ENCODE measurements at places on chromosomes 5 and 9.

GRCh38 chr5:122608222-122608621 is 166.7 kb upstream of the SNX2 start:
- no peak for DNase-seq

- peak; percentile 37 for DNase-seq
Observed at GRCh38 chr5:68730220-68730978, 363.4 kb upstream of the SLC30A5 start.

GRCh38 chr5:168319774-168320173 is 28.3 kb downstream of the WWC1 start:
- peak; percentile 44 for DNase-seq

- DNase-seq = no peak
Observed at GRCh38 chr5:122705851-122706250, 69.0 kb upstream of the SNX2 start.

DNA sequence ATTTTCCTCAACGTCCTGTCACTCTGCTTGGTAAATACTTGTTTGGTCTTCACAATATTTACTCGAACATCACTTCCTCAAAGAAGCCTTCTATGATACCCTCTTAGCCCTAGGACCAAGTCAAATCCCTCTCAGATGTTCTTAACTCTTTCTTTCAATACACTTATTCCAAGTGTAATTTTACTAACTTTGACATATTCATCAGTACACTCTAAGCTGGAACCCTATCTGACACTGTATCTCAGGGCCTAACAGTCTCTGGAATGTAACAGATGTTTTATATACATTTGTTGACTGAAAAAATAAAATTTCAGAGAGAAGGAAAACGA is 19.6 kb downstream of the SIL1 start:
- DNase-seq = no peak

DNA sequence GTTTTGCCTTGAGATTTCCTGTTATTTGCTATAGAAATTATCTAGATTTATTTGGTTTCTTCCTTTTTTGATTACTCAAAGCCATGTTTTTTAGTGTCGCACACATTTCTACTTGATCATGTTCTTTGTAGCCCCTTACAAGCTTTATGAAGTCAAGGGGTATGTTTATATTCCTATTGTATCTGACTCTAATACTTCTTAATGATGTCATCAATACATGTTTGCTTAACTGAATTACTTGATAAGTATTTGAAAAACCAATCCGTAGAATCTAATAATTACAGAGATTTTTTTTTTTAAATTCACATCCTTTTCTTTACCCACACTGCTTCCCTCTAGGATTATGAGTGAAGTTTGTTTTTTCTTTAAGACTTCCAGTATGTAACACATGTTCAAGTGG is 53.0 kb downstream of the CDC42SE2 start:
- DNase-seq = no peak

- no peak for DNase-seq
Observed at GRCh38 chr9:117697046-117697445, 7.2 kb upstream of the TLR4 start.

GRCh38 chr5:142906863-142907671 is 136.9 kb downstream of the ARHGAP26 start:
- no peak for DNase-seq

- peak; percentile 35 for DNase-seq
Observed at GRCh38 chr5:95857185-95857945, 34.8 kb upstream of the GLRX start.

- DNase-seq = peak; percentile 36
Observed at GRCh38 chr5:150641824-150642566, 1.5 kb downstream of the SYNPO start.

- no peak for DNase-seq
Observed at GRCh38 chr9:4746278-4747030, 5.5 kb upstream of the AK3 start.

GRCh38 chr5:125847561-125847960 is 575.6 kb upstream of the GRAMD2B start:
- no peak for DNase-seq

DNA sequence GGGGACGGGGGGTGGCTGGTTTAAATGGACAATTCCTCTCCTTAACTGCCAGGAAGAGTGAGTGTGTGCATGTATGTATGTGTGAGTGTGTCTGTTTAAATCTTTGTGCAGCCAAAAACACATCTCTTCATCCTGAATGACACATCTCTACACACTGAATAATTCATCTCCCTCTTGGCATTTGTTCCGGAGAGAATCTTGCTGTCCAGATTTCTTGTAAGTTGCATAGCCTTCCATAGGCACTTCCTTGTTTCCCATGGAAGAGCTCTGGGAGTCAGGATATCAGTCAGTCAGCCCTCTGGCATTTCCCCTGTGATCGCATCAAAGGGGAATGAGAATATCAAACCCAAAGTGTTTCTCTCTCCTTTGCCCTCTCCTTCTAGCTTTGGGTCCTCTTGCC is 74.7 kb downstream of the WWC1 start:
- peak; percentile 95 for DNase-seq

DNA sequence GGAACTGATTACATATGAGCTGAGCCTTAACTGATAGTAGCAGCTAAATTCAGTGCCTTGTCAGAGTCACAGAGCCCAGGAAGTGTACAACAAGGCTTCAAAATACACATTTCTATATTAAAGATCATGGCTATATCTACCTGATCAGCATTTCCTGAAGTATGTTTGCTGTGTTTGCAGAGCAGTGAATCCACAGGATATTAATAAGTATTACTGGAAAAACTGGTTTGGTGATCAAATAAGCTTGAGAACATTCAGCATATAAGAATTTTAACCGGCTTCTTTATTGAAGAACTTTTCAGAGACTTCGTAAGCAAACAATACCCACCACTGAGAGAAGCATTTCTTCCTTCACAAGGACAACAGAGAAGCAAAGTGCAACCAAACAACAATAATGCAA is 227.0 kb downstream of the ELAVL2 start:
- no peak for DNase-seq

DNA sequence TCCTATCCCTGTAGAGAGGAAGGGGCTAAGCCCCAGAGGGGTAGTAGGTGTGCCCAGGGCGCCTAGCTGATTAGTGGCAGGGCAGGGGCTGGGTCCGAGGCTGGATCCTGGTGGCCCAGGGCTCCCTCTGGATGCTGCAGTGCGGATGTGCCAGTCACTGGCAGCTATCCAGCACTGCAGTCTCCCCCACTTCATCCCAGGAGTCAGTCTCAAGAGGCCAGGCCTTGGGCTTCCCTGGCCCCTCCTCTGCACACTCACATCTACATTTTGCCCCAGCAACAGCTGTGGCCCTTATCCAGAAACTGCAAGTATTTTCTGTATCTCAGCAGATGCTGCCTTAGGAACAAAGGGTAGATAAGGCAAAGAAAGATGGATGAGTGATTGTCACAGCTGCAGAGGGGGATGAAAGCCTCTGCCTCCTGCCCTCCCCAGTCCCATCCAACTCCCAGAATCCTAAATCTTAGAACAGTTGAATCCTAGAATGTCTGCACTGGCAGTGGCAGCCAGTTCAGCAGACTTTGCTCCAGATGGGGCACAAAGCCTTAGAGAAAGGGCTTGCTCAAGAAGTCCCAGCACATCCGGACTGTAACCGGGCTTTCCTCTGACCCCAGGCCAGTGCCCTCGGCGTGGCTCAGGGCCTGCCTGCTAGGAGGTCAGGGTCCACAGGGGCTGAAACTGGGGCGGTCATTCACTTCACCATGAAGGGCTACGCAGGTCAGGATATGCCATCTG is 1.6 kb downstream of the ANXA6 start:
- DNase-seq = peak; percentile 68

- DNase-seq = no peak
Observed at GRCh38 chr5:143733665-143734455, 78.1 kb upstream of the HMHB1 start.

GRCh38 chr5:134086943-134087305 is 27.6 kb upstream of the TCF7 start:
- DNase-seq = no peak

DNA sequence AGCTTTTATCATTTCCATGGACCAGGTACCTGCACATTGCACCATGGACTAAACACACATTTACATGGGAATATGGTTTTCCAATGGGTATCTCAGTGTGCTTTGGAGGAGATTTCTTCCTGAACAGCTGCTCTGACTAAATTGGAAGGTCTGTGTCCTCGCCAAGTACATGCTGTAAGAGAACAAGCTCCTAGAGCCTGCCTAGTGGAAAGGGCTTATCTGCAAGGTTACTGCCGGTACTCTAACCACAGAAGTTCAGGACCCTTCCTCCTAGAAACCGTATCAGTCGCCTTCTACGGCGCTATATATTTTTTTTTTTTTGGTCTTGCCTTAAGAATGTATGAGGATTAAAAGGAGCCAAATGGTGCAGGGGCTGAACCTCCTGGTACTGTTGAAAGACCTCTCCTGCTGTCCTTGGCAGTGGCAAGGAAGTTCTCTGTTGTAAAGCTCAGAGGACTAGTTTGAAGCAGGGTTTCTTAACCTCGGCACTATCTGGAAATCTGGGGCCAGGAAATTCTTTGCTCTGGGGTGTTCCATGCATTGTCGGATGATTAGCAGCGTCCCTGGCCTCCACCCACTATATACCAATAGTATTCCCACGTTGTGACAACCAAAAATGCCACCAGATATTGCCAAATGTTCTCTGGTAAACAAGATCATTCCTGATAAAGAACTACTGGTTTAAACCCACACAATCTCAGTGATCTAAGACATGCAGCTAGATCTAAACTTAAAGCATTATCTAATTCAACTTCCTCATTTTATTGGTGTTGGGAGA is 107.4 kb downstream of the FBXO38 start:
- DNase-seq = no peak

- no peak for DNase-seq
Observed at GRCh38 chr5:135376961-135377624, 21.9 kb downstream of the MACROH2A1 start.

- DNase-seq = no peak
Observed at GRCh38 chr9:136784997-136785361, 6.2 kb upstream of the TMEM141 start.

DNA sequence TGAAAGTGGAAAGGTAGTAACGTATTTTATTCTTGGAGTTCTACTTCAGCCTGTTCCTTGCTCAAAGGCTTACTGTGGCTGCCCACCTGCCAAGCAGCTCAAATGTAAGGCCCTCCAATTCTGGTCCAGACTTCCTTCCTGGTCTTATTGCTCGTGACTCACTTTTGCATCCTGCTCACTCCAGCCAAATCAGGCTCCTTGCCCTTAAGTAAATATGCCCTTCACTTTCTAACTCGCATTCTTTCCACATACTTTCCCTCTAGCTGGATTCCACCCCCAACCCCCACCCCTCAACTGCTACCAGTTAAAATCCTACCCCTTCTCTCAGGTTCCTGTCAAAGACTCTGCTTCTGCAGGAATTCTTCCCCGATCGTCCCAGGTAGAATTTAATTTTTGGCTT is 96.6 kb downstream of the GALNT10 start:
- peak; percentile 81 for DNase-seq
